ENCODE measurements at places on chromosomes 11 and 22. TPM values are rescaled to one million over a fixed set of nuclear protein-coding genes. Genes with fewer than 3 reads are reported as not detected.

DNA sequence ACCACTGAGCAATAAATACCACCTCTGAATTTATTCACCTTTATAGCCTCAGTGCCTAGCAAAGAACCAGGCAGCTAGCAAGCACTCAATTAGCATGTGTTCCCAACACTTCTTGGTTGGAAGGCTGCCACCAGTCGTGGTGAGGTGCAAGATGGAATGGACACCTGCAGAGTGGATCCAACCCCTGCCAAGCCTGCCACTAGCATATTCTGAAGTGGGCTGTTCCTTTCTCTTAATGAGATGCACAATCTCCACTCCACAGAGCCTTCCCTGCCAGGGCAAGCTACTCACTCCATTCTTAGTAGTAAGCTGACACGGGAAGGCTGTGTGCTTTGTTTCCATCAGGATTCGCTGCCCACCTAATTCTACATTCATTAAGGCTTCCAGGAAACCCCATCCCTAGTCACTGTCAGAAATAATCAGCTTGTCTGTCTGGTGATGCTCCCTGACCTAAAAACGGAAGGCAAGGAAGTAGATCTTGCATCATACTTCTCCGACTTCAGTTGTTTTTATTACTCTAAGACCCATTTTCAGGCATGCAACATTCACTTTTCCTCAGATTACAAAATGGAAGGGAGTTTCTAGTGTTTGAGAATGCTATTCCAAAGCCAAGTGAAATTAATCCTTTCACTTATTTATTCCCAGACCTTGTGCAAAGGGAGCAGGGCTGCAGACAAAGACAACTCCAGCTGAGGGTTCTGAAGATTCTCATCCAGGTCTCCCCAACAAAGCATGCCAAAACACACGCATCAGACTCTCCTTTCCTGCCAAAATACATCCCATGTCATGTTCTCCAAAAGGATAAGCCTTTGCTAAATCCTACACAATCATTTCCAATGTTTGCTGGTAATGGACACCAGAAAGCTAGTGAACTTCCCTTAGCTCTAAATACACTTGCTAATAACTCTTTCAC, 128.0 kb downstream of the TENM4 start:
- no peaks in the 10 kb centered on the region for H3K4me1 ChIP-seq
- no peaks in the 10 kb centered on the region for H3K27me3 ChIP-seq
- no peak for DNase-seq

DNA sequence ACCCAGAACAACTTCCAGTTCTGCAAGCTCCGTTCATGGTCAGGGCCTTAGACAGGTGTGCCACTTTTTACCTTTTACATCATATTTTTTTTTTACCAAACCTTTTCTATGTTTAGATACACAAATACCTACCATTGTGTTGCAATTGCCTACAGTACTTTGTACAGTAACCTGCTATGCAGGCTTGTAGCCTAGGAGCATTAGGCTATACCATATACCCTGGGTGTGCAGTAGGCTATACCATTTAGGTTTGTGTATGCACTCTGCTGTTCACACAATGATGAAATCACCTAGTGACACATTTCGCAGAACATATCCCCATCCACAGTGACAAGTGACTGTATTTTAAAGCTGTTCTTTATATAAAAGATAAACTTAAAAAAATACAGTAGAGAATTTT, 29.6 kb downstream of the APIP start:
- no peak for DNase-seq
- H3K27me3 ChIP-seq = no peaks in the 10 kb centered on the region
- no peak overlapping the region for H3K4me3 ChIP-seq

DNA sequence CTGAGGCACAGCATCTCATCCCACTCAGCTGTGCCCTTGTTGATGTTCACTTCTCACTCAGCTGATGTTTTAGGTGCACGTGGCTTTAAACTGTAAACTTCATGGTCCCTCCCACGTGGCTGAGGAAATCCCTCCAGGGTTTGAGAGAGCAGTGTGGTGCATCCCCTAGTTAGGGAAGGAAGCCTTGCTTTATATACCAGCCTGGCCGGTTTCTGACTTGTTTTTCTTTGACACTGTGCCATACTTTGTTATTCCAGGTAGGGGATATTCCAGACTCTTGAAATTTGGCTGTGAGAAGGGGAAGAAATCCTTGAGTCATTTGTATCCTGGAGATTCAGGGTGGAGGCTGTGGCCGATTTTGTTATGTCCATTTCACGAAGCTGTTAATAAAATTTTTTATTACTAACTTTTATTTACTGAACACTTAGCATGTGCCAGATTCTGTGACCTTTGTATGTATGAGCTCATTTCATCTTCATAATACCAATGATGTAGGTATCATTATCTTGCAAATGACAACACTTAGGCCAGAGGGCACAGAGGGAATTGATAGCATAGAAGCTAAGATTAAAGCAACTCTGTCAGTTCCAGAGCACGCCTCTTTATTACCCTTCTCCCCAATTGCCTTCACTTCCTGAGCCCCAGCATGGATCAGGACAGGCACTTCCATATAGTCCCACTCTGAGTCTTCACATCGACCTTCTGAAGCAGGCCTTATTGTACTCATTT, 116.6 kb downstream of the NAV2 start:
- H3K4me1 ChIP-seq = no peaks in the 10 kb centered on the region
- H3K27me3 ChIP-seq = peaks cover 4% of the 10 kb centered on the region
- H3K4me3 ChIP-seq = no peak overlapping the region
- no peak for DNase-seq
- H3K27ac ChIP-seq = no peak overlapping the region
- no peaks in the 10 kb centered on the region for H3K36me3 ChIP-seq

- no peak overlapping the region for H3K4me3 ChIP-seq
- no peaks in the 10 kb centered on the region for H3K27me3 ChIP-seq
- peaks cover 15% of the 10 kb centered on the region for H3K36me3 ChIP-seq
- peaks cover 69% of the 10 kb centered on the region for H3K4me1 ChIP-seq
- no peak for DNase-seq
- H3K27ac ChIP-seq = peak overlapping the region; percentile 86
Observed at GRCh38 chr11:123450623-123451022, 20.6 kb downstream of the GRAMD1B start.

Gene RAB38
- total RNA-seq = 1.9 TPM

Gene ANO5
- 0.12 TPM for total RNA-seq

DNA sequence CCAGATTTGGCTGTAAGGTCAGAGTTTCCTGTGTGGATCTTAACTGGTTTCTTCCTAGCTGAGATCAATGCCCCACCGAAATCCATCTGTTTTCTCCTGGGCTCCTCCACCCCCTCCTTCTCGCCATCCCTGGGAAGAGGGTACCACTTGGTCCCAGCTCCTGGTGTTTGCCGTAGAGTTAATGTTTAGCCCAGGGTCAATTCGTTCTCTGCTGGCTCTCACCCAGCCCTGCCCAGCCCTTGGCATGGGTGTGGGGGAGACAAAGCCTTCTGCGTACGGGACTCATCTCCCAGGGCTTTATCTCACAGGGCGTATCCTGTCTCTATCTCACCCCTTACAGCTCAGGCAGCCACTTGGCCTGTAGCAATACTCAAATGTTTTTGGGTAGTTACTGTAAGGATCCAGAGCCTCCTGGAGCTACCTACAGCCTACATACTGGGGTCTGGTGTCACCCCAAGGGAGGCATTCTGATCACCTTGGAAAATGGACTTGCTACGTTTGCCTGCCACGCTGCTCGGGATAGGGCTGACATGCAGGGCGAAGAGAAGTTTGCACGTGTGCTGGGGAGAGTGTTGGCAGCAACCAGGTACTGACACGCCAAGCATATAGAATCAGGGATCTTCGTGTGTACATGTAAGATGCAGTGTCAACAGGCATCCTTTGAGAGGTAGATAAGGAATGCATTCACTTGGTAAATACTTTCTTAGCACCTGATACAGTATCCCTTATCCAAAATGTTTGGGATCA, 66.1 kb downstream of the SCN3B start:
- no peak overlapping the region for H3K4me3 ChIP-seq
- peaks cover 5% of the 10 kb centered on the region for H3K4me1 ChIP-seq
- H3K27ac ChIP-seq = no peak overlapping the region
- no peak for DNase-seq

GRCh38 chr22:45096256-45096907, 67.3 kb upstream of the NUP50 start:
- no peaks in the 10 kb centered on the region for H3K36me3 ChIP-seq
- no peak overlapping the region for H3K27ac ChIP-seq
- H3K4me3 ChIP-seq = no peak overlapping the region

All from activated CD4-positive, alpha-beta T cell treated with anti-CD3 and anti-CD28 coated beads, Interleukin-2, amount 10 ng/mL, durations not matched to agents 7 days and 5 days (primary cell).